ENCODE measurements at places on chromosomes 1 and 21.

DNA sequence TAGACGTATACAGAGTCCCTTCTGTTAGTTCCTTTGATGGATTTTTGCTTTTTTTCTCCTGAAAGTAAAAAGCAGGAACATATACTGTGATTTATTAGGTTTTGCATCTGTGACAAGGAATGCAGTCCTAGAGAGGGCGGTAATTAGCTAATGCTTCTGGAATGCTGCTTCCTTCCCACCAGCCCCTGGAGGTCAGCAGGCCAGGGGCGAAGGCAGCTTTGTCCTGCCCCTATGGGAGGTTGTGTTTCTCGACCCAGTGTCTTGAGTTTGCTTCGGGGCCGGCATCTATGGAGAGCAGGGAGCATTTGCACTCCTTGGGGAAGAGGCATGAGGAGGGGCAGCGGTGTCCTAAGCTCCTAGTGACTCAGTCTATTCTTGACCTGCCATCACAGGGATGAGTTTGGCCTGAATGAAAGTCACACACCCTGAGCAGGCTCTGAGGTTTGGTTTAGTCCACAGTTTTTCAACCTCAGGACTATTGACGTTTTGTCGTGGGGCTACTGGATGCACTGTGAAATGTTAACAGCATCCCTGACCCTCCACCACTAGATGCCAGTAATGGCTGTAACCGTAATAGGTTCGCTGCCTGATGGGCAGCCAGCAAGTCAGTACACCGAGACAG, 85.0 kb upstream of the KCNJ15 start:
- DNase-seq: no peak

- no peak for DNase-seq
Observed at GRCh38 chr1:32431736-32432400, 33.0 kb upstream of the ZBTB8B start.

- DNase-seq: no peak
Observed at GRCh38 chr1:57450981-57451380, 27.1 kb upstream of the DAB1 start.

DNA sequence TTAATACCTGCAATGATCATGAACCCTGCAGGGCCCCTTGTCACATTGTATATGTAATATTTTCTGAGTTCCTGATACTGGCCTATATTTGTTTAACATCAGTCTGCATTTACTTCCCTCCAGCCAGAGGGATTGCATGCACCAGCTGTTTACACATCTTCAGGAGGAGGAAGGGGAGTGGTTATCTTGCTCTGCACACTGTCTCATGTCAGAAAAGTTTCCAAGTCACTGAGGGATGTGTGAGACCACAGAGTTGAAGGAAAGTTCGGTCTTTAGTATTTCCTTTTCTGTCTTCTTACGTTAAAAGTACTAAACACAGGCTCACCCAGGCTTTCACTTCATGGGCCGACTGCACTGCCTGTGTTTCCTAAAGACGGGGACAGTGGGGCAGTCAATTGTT, 574.1 kb downstream of the LMO4 start:
- no peak for DNase-seq

DNA sequence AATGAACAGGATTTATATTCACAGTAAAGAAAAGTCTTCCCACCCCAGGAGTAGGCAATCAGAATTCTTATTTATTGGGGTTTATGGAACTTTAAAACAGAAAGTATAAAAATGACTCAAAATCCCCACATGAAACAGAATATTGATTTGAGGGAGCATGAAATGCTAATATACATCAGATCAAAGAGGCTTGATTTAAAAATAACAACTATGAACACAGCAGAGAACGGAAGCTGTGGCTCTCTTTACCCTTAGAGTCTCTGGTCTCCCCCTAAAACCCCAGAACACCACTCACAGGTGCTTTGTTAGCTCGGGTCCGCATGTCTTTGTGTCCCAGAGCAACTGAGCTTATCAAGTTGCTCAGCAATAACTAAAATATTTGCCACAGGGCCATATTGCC, 31.2 kb upstream of the FASLG start:
- DNase-seq: no peak

DNA sequence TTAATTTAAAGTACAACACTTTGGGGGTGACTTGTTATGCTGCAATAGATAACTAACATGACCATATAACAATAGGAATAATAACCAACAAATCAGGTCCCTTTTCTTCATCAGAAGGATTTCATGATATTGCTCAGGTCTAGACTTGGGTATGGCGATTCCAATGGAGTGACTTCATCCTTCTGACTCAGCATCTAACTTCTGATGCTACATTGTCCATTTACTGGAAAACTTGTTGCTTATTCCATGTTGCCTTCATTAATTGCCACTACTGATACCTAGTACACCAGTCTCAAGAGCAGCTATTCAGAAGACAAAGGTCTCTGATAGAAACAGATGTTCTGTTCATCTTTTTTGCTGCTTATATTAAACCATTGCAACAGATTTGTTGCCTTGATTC, 324.3 kb downstream of the TGFB2 start:
- DNase-seq: no peak

DNA sequence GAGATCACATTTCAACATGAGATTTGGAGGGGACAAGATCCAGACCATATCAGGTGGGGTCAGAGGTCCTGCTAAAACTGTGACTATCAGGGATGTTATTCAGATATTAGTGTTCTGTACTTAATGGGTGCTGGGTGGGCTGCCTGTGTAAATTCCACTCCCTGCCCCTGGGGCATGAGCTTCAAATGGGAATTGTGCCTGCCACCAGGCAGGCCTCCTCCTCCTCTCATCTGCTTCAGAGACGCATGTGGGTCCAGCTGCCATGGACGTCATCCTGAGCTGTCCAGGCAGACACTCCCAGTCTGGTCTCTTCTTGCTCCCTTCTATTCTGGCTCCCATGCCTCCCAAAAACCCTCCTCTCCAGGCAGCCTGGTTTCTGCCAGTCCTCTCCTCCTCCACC, 10.4 kb downstream of the QSOX1 start:
- DNase-seq: no peak

DNA sequence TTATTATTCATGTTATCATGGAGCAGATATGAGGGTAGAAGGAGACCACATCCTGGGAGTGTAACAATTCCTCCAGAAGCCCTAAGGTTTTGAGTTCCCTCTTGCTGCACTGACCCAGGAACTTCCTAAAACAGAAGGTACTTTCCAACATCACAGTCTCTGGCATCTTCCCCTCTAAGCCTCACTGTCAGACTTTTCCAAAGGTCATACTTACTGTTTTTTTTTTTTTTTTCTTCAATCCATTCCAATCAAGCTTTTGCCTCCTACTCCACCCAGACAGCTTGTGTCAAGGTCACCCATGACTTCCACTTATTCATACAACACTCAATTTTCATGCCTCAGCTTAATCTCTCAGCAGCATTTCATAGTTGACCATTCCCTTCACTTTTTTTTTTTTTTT, 18.4 kb upstream of the UQCRHL start:
- DNase-seq: no peak

DNA sequence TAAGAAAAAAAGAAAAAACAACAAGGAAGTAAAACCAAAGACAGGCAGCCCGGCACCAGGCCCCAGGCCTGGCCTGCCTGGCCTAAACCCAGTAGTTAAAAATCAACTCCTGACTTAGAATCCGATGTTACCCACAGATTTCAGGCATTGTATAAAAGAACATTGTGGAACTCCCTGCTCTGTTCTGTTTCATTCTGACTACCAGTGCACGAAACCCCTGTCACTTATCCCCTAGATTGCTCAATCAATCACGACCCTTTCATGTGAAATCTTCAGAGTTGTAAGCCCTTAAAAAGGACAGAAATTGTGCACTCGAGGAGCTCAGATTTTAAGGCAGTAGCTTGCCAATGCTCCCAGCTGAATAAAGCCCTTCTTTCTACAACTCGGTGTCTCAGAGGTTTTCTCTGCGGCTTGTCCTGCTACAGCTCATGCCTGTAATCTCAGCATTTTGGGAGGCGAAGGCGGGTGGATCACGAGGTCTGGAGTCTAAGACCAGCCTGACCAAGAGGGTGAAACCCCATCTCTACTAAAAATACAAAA, 15.6 kb upstream of the MYOCOS start:
- no peak for DNase-seq

DNA sequence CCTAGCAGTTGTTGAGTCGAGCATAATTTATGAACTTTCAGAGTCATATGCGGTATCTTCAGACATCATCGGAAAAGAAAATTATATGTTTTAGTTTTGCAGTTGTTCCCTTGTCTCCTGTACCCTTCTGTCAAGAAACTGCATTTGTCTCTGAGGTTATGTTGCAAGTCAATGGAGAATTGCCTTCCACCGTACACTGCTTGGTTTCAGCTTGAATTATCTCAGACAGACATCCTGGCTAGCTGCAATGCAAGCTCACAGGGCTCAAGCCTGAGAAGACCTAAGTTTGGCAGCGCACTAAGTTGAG, 156.0 kb downstream of the NFIA start:
- no peak for DNase-seq

- DNase-seq: no peak
Observed at GRCh38 chr1:203631349-203631748, 4.7 kb downstream of the ATP2B4 start.

DNA sequence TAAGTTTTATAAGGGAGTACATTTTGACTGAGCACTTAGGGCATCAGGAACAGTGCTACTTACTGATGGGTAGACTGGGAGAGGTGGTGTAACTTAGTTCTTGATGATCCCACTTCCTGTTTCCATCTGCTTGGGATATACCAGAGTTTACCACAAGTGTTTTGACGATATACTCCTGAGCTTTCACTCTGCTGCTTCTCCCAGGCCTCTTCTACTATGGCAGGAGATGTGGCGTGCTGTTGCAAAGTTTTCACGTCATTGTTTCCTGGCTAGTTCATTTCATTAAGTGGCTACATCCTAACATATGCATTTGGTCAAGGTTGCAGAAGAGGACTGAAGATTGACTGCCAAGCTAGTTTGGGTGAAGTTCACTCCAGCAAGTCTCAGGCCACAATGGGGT, 41.3 kb upstream of the LAMC2 start:
- DNase-seq: no peak

DNA sequence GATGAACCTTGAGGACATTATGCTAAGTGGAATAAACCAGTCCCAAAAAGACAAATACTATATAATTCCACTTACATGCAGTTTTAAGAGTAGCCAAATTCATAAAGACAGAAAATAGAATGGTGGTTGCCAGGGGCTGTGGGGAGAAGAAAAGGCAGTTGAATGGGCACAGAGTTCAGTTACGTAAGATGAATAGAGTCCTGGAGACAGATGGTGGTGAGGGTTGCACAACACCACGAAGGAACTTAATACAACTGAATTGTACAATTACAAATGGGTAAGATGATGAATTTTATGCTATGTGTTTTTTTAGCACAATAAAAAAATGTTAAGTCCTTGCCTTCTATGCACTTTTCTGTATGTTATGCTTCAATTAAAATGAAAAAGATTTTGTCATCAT, 66.6 kb downstream of the CD34 start:
- DNase-seq: no peak

GRCh38 chr21:33700491-33700890, 58.2 kb downstream of the ITSN1 start:
- DNase-seq: no peak

DNA sequence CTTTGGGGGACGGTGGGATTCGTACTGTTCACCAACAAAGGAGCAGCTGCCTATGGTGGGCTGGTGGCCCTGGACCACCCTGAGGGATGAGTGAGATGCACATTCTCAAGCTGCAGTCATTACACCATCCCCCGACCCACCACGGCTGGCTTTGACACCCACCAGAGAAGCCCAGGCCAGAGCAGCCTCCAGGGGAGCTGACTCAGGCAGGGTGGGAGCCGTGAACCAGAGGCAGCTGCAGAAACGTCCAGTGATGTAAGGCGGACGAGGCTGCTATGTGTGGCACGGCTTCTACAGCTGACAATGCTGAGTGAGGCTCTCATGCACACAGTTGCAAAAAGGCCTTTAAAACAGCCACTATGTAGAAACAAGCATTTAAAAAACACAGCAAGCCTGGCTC, 40.1 kb downstream of the CHAF1B start:
- DNase-seq: no peak

DNA sequence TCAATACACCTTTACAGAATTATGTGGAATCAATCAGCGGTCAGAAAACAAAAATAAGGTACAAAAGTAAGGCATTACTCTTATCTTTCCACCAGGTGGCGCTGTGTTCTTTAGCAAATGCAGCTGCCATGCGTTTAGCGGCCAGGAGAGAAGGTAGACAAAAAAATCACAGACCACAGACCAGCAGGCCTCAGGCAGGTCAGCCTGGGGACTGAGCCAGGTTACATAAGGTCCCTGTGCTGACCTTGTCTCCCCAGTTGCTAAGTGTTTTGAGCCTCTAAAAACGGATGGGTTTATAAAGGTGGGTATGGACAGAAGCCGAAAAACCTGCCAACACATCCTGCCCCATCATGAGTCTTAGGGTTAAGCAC, 2.8 kb downstream of the RGS16 start:
- peak; percentile 46 for DNase-seq

GRCh38 chr1:56137090-56137489, 442.3 kb downstream of the PLPP3 start:
- no peak for DNase-seq

- DNase-seq: no peak
Observed at GRCh38 chr1:15053153-15053552, 100.4 kb upstream of the TMEM51 start.

GRCh38 chr1:7888248-7889081, 35.6 kb upstream of the UTS2 start:
- no peak for DNase-seq

GRCh38 chr1:56948403-56949023, 17.3 kb downstream of the C8B start:
- no peak for DNase-seq

DNA sequence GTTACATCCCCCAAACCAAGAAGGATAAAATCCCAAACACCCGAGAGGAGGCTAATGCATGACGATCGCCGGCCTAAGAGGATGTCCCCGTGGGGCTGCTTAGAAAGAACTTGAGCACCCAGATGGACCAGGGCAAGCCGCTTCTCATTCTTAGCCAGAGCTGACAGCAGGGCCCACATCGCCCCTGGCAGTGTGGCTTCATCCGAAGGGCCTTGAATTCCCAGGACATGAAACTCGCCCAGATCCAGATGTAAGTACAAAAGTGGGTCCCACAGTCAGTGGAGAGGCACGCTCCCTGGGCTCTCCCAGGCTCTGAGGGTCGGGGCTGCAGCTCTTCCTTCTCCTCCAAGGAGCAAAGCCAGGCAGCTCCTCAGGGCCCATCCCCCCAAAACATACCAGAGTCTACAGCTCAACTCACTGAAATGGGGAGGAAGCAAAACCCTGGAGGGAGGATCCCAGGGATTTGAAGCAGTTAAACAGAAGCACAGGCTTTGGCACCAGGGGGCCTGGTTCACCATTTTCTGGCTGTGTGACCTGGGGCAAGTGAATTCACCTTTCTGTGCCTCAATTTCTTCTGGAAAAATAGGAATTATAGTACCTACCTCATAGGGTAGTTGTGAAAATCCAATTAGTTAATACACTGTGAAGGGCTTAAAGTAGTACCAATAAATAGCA, 85.6 kb downstream of the MAN1C1 start:
- DNase-seq: no peak

DNA sequence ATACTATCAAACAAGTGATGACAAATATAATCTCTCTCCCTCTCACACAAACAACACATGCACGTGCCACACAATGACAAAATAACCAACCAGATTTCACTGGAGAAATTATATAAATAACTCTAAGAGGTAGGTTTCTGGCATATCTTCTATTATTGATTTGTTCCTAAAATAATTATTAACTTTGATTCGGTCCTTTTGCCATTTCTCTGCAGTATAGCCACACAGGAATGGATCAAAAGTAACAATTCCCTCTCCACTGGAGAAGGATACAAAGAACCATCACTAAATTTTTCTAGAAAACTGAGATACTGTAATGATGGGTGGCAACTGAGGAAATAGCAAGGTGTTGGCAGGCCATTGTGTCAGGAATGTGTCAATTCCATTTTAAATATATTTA, 33.4 kb downstream of the ARNT start:
- DNase-seq: no peak
